ENCODE measurements at places on chromosomes 7 and 10.

DNA sequence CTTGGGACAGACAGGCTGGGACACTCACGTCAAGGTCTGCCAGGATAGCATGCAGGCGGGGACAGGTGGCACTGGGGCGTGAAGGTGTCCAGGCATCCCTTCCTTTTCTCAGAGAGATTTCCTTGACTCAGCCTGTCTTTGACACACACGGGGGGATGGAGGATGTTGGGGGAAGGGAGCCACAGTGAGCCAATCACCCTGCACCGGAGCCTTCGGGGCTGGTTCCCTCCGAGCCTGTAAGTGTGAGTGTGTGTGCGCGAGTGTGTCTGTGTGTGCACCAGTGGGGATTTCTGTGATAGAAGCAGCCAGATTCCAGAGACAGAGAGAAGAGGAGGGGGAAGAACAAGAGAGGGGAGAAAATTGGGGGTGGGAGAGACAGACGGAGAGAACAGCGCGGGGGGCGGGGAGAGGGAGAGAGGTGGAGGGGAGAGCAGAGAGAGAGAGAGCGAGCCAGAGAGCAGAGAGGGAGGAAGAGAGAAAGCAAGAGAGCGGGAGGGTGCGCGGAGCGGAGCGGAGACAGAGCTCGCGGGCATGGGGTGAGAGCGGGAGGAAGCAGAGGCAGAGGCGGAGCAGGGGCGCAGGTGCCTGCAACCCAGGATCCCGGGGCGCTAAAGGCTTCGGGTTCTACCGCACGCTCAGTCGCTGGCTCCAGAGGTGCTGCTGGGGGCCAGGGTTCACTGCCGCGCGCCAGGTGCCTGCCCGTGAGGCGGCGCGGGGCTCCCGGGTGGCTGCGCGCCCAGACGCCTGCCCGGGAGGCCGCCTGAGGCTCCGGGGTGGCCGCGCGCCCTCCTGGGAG is 466 bp upstream of the GPR26 start:
- no peak for DNase-seq

DNA sequence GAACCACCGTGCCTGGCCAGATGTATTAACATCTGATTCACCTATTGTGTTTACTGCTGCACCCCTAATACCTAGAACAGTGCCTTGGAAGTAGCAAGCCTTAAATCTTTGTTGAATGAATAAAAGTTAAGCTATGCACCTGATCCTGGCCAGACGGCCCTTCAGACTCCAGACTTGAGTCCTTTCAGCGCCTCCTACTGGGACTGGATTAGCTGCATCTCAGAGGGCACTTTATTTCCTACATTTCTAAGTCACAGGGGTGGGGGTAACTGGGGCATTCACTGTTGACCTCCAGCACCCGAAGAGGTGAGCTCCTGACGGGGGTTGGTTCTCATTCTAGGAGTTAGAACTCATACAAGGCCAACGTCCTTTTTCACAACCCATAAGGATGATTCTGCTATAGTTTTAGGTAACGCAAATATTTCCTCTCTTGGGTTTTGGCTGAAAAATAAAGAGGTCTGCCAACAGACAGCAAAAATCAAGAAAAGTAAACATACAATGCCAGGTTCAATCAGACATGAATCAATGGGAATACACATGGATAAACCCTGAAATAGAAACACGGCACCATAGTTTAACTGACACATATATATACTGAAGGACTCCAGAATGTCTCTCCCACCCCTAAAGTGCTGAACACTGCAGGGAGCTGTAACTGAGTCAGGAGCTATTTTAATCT is 48.0 kb upstream of the DLG5 start:
- peak; percentile 67 for DNase-seq

- DNase-seq, result no peak
Measured at GRCh38 chr7:39904077-39904486, 46.0 kb upstream of the CDK13 start.

- no peak for DNase-seq
Measured at GRCh38 chr7:11776039-11776438, 56.0 kb downstream of the THSD7A start.

GRCh38 chr7:5678295-5679047 is 103.0 kb downstream of the RNF216 start:
- no peak for DNase-seq

DNA sequence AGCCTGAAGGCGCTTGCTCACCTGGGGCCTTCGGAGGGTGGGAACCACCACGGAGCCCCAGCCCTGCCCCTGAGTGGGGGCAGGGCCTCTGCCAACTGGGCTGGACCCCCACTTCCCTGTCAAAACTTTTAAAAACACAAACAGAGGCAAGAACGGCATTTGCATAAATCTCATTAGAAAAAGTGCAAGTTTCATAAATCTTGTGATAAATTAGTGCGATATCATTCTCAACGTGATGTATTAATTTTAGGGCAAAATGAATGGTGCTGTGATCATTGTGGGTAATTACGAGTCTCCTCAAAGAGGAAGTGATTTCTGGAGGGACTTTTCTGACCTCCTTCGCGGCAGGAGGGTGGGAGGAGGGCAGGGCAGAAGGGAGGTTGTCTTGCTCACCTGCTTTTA is 98.3 kb downstream of the CDH23 start:
- no peak for DNase-seq

GRCh38 chr7:36736899-36737211 is 12.6 kb upstream of the AOAH start:
- no peak for DNase-seq

DNA sequence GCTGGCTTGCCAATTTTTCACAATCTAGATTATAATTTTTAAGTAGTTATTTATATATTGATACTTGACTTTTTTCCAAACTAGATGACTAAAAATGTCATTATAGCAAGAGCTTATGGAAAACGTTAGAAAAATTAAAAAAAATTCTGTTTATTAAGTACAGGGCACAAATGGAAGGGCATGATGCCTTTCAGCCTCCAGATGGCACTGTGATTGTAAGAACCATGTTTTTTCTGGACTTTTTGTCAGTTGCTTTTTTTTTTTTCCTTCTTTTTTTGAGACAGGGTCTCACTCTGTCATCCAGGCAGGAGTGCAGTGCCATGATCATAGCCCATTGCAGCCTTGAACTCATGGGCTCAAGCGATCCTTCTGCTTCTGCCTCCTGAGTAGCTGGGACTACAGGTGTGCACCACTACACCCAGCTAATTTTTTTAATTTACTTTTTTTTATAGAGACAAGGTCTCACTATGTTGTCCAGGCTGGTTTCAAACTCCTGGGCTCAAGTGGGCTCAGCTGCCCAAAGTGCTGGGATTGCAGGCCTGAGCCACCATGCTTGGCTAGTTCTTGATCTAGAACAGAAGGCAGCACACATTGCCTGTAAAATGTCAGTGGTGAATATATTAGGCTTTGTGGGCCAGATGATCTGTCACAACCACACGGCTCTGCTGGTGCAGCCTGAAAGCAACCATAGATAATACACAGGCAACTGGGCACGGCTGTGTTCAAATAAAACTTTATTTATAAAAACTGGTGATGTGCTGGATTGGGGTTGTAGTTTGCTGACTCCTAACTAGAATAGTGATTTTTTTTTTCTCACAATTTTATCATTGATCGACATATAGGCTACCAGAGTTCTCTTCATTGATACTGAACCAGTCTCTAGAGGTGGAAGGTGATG is 27.4 kb downstream of the UCMA start:
- DNase-seq, result peak; percentile 66

DNA sequence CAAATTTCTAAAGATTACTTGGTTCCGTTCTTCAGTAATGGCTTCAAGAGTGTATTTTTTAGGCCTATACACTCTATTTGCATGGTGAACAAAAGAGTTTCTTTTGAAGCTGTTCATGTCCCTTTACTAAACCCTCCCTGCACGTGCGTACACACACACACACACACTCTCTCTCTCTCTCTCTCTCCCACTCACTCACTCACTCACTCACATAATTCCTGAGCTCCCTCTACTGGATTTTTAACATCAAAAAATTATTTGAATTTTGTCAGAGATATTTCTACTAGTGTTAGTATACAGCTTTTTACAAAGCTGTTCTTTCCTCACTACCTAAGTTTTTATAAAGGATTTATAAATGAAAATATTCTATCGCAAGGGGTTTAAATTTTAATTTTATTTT is 85.9 kb downstream of the UBE3C start:
- DNase-seq, result no peak

DNA sequence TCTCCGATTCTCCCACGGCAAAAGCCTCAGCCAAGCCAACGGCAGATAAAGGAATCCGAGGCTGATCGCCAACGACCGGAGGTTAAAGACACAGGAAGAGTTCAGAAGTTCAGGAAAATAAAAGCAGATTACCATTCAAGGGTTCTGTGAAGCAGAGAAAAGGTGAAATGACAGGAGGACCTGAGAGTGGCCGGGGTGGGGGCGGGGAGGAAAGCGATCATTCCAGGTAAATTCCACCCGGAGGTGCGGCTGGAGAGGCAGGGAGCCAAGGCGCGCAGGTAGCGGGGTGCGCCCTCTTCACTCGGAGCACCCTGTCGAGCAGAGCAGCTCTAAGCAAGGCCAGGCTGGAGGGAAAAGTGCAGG is 35.3 kb upstream of the SEPHS1 start:
- no peak for DNase-seq

GRCh38 chr10:110852947-110853346 is 18.8 kb upstream of the PDCD4 start:
- DNase-seq, result no peak

GRCh38 chr7:31466036-31466435 is 47.9 kb upstream of the ITPRID1 start:
- DNase-seq, result no peak

- no peak for DNase-seq
Measured at GRCh38 chr7:37096341-37096740, 352.3 kb downstream of the ELMO1 start.

GRCh38 chr10:73744664-73744975 is 448 bp downstream of the SEC24C start:
- DNase-seq, result no peak

DNA sequence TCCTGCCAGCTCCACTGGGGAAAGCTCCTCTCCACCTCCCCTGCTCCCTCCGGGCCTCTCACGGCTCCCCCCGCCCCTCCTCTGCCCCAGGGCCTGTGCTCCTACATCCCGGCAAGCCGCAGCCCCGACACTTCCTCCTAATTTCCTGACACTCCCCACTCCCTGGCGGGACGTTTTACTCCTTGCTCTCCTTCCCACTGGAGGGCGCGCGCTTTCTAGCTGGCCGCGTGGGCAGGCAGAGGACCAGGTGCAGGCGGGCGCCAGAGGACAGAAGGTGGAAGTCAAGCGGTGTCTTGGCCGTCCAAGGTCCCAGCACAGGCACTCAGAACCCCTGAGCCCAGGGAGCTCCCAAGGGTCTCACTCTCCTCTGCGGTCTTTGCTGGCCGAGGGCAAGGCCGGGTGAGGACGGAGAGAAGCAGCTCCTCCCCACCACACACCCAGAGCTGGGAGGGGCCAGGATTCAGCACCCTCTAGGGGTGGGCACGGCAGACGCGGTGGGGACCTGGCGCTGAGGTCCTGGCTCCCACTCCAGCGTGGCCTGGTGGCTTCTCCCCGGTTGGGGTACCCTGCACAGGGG is 19.1 kb downstream of the ADAM8 start:
- DNase-seq, result peak; percentile 20

DNA sequence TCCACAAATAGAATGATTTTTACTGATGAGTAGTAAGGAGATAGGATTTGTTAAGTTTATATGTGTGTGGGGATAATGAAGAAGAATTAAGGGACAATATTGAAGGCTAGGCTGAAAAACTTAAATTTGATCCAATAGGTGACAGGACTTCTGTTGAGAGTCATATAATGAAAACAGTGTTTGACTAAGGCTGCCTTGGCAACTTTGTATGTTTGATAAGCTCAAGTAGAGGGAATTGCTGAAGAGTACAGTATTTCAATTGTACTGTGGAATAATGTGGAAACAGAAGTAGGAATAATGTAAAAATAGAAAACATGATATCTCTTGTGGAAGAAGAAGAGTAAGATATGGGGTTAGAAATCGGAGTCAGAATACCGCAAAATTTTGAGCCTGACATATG is 10.5 kb downstream of the R3HCC1L start:
- DNase-seq, result no peak

DNA sequence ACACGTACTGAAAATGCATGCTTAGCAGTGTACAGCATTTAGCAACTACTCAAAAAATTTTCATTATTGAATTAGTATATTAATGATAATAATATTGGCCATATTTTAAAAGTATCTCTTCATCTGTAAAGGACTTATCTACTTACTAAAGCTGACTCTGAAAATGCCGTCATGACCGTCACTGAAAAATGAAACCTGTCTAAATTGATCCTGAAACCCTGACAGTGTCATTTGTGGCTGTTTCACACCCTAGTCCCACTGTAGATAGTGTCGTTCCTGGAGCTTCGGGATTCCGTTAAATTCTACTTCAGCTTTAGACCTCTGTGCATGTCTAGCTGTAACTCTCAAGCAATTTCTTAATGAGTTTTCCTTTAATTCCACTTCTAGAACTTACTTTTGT is 35.8 kb upstream of the EZH2 start:
- DNase-seq, result no peak

DNA sequence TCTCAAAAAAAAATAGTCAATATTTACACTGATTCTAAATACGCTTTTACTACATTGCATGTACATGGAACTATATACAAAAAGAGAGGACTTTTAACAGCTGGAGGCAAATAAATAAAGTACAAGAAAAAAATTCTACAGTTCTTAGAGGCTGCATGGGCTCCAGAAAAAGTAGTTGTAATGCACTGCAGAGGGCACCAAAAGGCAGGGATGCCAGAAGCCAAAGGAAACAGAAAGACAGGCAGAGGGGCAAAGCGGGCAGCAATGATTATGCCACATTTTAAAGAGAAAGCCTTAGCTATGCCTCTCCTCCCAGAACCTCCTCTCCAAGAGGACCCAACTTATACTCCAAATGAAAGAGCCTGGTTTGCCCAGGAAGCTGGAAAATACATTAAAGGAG is 11.6 kb upstream of the ADCK2 start:
- DNase-seq, result peak; percentile 41

DNA sequence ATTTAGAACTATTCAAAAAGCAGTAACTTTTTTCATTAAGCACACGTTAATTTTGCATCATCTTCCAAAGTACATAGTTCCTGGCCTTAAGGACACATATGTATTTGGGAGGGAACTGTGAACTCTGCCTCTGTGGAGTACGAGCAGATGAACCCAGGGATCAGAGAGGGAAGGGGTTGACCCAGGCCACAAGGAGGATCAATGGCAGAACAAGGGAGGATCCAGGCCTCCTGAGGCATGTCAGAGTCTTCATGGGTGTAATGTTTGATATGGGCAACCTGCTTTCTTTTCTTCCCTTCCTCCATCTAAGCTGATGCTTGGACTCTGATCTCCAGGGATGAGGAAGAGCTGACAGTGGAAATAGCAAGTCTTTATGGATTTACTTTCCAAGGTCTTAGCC is 164.0 kb downstream of the SH2D4B start:
- no peak for DNase-seq

DNA sequence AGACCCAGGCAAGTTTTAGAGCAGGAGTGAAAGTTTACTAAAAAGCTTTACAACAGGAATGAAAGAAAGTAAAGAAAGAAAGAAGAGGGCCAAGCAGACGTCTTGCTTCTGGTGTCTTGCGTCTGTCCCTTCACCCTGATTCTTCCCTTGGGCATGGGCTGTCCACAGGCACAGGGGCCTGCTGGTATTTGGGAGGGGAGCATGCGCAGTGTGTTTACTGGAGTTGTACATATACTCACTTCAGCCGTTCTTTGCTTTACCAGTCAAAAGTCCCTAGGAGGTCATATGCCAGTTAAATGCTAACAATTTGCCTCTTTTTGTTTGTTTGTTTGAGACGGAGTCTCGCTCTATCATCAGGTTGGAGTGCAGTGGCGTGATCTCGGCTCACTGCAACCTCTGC is 875.9 kb downstream of the REEP3 start:
- no peak for DNase-seq

- no peak for DNase-seq
Measured at GRCh38 chr10:2462581-2462980, 604.8 kb upstream of the PFKP start.

Data from lung microvascular endothelial cell (primary cell).